ENCODE measurements at places on chromosomes 11 and 22. TPM values are rescaled to one million over a fixed set of nuclear protein-coding genes. Genes with fewer than 3 reads are reported as not detected.

DNA sequence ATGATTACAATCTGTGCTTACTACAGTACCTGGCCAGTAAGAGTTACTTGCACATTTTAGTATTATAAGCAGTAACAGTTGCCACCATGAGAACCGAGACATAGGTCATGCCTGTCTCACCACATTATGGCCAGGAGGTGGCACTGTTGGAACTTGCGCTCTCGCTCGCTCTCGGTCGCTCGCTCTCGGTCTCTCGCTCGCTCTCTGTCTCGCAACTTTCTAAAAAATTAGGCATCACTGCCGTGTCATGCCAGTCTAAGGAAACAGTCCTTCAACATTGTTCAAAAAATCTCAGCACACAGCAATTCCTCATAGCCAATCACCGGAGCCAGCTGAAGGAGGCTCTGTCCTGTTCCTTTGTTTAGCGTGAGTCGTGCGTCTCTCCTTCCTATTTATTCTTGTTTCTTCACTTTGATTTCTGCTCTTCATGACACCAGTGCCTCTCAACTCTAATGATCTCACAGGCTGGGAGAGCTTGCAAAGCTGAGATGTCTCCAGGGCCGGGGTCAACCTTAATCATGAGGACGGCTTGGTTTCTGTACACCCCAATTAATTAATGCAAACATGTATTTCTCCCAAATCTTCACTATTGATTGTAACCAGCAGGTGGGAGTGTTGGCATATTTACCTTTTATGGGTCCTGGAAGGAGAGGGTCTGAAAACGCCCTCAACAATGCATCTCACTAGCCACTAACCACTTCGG, 6.3 kb upstream of the ADAMTS8 start:
- DNase-seq: peak; percentile 47

DNA sequence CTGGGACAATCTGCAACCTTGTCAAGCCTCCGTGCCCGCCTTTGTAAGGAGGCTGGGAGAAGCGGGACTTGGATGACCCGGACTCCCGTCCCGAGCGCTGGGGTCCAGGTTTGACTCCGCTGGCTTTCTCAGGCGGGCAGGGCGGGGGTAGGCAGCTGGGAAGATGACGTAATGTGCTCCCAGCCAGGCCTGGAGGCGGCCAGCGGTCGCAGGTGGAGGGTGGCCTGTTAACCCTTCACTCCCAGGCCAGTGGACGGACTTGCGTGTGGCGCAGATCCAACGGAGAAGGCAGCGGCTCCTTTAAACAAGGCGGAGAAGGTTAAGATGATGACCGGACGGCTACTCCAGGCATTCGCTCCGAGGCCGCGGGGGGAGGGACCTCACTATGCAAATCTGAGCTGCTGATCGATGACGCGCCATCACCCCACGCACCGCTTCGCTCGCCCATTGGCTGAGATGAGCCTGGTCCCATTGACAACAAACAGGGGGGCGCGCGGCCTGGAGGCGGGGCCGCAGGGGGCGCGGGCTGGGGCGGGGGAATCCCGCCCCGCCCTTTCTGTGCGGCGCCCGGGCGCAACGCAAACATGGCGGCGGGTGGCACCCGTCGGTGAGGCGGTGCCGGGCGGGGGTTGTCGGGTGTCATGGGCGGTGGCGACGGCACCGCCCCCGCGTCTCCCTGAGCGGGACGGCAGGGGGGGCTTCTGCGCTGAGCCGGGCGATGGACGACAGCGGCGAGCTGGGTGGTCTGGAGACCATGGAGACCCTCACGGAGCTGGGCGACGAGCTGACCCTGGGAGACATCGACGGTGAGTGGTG, at the start of gene SREBF2:
SREBF2 (plus strand) TSS at position 553 of the 816 bp plus-strand sequence; CDS start at position 719, 166 bp downstream.
- DNase-seq: peak; percentile 94

DNA sequence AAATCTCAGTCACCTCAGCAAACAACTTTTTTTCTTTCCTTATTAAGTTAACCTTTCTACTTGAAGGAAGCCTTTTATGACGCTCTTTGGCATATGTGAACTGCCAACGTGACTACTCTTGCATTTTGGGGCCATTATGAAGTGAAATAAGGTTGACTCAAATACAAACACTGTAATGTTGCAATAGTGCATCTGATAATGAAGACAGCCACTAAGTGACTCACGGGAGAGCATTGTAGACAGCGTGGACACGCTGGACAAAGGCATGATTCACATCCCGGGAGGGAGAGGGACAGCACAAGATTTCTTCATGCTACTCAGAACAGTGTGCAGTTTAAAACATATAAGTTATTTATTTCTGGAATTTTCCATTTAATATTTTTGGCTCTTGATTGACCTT, 560.8 kb downstream of the ETS1 start:
- no peak for DNase-seq

GRCh38 chr11:126489836-126490660, 134.6 kb downstream of the ST3GAL4 start:
- no peak for DNase-seq

GRCh38 chr11:123194337-123195187, 486 bp downstream of the CLMP start:
- DNase-seq: no peak

GRCh38 chr22:20251981-20252380, 16.1 kb downstream of the RTN4R start:
- no peak for DNase-seq

DNA sequence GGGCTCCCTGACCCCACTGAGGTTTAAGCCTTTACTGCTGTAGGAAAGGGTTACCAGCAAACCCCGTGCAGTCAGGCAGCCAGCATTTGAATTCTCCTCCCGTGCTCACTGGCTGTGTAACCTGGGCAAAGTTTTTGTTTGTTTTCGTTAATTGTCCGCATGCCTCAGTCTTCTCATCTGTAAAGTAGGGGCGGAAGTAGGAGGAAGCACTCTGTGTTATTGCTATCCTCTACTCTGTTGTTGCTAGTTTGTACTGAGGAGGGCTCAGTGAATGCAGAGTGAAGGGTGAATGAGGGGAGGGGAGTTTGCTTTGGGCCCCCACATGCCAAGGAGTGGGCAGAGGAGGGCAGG, 14.0 kb upstream of the SYT7 start:
- DNase-seq: no peak

DNA sequence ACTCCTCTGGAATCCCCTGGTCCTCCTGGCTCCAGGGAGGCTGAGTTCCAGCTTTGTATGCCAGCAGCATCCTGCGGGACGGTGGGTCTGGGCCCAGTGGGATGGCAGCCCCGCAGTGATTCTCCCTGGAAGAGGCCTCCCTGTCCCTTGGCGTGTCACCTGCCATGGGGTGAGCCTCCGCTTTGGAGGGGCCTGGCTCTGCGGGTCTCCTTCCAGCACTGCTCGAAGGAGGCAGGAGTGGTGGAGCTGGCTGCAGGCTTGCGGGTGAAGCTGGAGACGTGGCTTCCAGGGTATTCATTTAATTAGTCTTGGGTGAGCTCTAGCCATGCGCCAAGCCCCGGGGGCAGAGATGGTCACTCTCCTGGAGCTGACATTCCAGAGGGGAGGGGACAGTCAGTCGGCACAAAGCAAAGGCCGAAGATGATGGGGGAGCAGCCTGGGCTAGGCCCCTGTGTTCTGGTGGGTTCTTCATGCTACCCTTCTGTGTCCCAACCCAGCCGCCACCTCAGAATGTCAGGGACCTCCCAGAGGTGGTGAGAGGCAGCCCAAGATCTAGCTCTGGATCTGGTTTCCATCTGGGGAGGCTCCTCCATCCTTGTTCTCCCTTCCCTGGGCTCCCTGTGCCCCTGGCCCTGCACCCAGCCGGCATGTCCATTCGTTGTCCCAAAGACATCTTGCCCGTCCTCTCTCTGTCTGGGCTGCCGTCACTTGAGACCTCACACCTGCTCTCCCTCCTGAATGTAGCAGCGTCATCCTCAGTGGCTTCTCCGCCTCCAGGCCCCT, 1332.5 kb downstream of the BRD1 start:
- no peak for DNase-seq

DNA sequence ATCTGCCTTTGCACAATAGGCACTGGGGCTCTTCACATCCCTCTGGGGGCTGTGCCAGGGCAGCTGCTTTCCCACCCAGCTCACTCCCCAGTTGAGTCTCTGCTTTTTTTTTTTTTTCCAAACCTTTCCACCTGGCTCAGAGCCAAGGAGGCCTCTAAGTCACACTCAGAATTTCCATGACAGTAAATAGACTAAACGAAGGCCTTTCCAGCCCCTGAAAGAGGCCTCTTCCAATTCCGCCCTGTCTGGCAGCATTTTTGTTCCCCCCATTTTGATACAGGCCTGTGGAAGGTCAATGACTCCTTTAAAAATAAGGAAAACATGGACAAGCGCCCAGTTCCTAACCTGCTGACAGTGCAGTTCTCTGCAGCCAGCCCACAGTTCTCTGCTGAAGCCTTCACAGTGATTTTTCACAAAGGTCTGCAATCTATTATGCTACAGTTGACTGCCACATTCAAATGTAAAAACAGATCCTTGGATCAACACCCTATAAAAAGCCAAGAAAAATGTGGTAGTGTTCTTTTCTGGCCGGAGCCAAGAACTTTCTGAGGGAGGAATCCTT, 107.5 kb upstream of the SESN3 start:
- DNase-seq: no peak

DNA sequence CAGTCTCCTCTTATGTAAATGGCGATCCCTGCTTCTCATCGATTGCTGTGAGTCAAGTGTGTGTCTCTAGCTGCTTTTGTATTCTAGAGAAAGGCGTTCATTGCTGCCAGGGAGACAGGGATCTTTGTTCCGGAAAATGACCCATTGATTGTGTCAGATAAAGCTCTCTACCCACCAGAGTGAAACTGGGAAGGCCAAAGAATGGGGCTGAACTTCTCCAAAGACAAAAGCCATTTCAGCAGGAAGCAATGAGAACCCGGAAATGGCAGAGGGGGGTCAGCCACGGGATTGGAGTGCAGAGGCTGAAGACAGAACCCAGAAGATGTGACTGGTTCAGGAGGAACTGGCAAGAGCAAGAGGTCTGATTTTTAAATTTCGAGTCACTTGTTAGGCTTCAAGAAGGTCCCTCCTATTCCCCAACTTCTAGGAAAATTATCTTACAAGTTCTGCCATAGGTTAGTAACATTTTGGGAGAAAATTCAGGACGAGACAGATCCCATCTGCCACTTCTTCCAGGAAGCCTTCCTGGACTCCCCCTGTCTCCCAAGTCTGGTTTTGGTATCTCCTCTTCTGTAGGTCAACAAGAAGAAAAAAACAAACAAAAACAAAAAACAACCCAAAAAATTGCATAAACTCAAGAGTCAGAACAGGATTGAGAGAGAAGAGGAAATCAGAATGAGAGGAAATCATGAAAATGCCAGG, 110.6 kb downstream of the NECTIN1 start:
- peak; percentile 72 for DNase-seq

GRCh38 chr22:48757985-48758561, 1069.6 kb downstream of the BRD1 start:
- DNase-seq: no peak

GRCh38 chr11:7353100-7353499, 101.4 kb downstream of the SYT9 start:
- DNase-seq: no peak

GRCh38 chr11:68215524-68216170, 2.6 kb upstream of the KMT5B start:
- no peak for DNase-seq

- no peak for DNase-seq
Measured at GRCh38 chr11:82909015-82909640, 7.6 kb downstream of the DDIAS start.

DNA sequence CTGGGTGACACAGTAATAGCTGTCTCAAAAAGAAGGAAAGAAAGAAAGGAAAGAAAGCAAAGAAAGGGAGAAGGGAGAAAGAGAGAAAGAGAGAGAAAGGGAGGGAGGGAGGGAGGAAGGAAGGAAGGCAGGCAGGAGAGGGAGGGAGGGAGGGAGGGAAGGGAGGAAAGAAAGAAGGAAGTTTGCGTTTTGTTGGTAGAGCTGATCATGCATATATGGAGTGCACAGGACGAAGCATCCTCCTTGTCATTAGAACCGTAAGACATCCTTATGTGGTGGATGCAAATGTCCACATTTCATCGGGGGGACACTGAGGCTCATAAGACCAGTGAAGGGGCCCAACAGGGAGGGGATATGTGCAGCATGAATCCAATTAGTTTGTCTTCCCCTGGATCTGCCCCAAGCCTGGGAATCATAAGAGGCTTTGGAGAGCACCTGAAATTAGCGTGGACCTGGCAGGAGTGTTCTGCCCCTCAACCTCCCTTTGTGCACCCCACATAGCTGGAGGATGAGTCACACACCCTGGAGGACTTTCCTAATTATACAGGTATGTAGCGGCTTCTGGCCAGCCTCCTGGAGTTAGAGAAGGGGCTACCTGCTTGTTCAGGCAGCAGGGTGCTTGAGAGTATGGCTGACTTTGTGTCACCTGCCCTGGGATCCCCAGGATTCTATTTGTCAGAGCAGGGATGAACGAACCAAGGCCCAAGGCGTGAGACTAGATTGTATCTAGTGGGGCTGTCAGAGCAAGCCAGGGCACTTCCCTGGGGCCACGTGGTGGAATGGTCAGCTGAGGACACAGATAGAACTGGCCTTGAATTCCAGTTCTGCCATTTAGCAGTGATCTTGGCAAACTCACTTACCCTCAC, 119.7 kb upstream of the CD82 start:
- no peak for DNase-seq

DNA sequence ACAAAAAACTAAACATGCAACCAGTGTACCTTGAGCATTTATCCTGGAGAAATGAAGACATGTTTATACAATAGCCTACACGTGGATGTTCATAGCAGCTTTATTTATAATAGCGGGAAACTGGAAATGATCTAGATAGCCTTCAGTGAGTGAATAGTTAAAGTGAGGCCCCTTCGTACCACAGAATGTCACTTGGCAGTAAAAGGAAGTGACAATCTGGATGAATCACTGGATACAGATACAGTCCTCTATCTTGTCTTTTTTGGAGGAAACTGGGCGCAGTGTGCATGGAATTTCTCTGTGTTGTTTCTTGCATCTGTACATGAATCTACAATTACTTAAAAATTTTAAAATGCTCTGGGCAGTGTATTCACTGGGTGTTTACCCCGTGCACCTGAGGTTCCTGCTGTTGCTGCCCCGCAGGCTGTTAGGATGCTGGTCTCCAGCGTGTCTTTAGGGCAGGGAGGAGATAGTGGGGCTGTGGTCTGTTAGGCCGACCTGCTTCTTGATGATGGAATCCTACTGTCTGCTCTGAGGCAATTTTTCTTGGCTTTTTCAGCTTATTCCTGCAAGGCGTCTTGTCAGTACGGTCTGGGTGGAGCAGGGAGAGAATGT, 23.2 kb downstream of the DERL3 start:
- no peak for DNase-seq

DNA sequence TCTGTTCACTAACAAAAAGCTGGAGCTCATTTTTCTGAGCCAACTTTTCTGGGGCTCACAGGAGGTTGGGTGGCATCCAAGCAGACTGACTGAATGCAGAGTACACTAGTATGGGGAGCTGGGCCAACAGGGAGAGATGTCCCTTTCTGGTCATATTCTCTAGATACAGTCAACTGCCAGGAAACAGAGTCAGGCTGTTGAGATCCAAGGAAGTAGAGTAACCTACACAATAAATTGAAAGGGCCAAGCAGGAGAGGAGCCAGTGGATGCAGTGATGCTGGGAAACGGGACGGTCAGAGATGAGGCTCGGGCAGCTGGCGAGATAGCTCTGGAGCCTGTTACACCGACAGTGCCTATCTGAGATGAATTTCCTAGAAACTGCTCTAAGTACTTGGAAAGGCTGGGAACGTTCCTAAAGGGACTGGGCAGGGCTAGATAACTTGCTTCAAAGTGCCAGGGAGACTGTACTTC, 71.1 kb downstream of the LARGE2 start:
- DNase-seq: no peak

GRCh38 chr11:11472106-11472505, 119.1 kb upstream of the CSNK2A3 start:
- no peak for DNase-seq

Gene OSM
- not detected for total RNA-seq

Gene FAR1
- 51.0 TPM for total RNA-seq

Gene GLYAT
- total RNA-seq: not detected

Gene USH1C
- total RNA-seq: not detected

Gene SCGB1D2
- not detected for total RNA-seq

Gene MMP3
- total RNA-seq: not detected

Gene MIAT
- 0.10 TPM for total RNA-seq

Gene PKP3
- total RNA-seq: 0.41 TPM

Measured in glomerular endothelial cell (primary cell).